ENCODE measurements at places on chromosomes 1 and 21.
A peak's percentile ranks its signal among the peaks of the same experiment; 100 is the strongest.

DNA sequence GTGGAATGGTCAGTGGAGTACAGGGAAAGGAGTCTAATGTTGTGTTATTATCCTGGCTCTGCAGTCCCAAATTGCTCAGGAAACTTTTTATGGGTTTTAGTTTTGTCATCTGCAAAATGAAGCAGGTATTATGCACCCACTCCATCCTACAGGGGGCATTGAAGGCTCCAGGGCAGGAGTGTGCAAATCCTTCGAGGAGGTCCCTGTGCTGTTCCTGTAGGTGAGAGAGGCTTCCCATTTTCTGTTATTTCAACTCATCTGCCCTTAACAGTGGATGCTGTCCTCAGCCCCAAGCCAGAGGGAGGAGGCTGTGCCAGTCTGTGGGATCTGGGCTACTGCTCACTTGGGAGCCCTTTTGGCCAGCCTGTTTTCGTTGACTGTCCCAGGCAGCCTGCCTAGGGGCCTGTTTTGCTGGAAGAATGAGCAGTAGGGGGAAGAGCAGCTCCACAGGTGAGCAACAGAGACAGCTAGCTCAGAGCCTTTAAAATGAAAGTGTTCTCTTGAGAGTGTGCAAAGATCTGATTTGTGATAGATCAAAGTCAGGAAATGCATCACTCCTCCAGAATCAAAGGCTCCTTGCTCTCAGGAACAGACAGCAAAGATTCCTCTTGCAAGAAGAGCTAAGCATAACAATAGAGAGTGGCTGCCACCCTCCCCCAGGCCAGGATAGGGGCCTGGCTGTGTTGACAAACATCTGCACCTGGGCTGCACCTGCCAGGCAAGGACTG is 317.6 kb upstream of the PROX1 start:
- no peak for DNase-seq

DNA sequence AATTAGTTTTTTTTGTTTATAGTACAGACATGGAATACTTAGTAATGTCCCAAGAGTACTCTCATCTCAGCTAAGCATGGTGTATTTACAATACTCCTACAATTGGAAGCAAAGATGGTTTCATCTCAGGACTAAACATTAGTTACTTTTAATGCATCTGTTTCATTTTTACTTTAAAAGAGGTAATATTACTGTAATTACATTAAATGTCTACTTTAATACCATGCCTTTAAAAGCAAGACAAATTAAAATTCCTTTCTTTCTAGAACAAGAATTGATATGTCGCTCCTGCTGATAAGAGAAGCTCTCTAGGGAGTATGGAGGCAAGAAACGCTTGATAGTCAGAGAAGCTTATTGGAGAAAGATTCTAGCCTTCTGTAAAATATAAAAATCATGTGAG is 284.9 kb upstream of the ADAMTS5 start:
- DNase-seq, result no peak

- DNase-seq, result no peak
These were observed 3.2 kb downstream of the DMBX1 start for GRCh38 chr1:46492871-46493270.

DNA sequence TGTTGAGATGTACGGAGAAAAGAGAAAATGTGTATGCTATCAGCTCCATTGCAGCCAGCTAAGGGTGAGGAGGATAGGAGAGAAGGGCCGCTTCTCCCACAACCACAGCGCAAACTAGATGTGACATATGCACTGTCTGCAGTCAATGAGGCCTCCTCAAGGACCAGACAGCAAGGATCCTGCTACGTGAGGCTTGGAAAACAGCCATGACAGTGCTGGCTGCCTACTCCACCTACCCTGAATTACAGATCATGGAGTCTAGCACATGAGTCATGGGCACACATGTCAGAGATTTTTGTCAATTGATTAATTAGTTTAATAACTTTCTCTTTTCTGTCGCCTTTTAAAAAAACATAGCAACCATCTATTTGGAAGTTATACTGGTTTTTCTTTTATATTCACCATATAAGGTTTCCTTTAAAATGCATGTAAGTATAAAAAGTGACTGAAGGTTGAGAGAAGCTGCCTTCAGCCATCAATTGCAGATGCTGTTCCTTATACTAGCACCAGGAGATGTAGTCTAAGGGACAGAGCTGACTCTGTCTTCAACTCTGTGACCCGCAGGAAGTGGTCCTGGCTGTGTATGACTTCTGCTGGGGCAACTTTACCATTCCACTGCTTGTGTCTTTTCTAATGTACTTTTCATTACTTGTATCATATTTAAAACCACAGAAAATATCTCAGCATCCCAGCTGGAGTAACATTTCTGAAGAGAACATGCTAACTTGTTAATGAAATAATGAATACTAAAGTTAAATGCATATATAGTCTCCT is 3.1 kb downstream of the VPS26C start:
- no peak for DNase-seq

- no peak for DNase-seq
These were observed 6.3 kb downstream of the CRCT1 start for GRCh38 chr1:152520561-152521090.

- DNase-seq, result no peak
These were observed 61.0 kb downstream of the MATN1 start for GRCh38 chr1:30662291-30662840.

DNA sequence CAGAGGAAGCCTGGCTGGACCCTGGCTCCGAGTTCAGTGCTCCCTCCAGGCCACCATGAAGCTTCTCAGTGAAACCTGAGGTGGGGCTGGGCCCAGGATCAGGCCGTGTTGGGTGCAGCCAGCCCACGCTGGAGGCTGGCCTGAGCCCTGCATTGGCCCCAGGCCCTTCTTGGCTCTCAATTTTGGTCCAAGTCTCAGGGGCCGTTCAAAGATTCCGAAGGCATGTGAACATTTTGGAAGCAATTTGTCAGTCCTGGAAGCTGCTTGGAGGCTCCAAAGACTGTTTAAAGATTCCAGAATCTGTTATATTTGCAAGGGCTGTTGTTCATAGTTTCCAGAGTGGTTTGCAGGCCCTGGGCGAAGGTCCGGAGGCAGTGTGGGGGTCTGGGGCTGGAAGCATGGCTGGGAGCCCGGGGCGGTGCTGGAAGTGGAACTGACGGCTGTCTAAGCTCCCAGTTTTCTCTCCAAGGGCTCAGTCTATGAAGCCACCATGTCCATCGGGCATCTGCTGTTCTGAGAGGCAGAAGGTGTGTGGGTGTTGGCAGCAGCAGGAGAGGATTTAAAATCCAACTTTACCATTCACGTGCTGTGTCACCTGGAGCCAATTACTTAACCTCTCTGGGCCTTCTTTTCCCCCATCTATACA is 104.9 kb downstream of the EPHB2 start:
- DNase-seq, result peak; percentile 10

DNA sequence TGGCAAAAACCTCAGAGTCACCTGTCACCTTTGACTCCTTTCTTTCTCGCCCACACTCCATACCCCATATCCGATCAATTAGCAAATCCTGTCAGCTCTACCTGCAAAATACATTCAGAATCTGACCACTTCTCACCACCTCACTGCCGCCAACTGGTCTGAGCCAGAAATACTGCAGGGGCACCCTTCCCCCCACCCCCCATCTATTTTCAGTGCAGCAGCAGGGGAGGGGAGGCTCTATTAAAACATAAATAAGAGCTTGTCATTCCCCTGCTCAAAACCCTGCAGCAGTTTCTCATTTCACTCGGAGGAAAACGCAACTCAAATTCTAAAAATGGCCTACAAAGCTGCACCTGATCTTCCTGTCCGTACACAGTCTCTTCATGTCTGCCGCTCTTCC is 3.9 kb downstream of the PKLR start:
- no peak for DNase-seq

DNA sequence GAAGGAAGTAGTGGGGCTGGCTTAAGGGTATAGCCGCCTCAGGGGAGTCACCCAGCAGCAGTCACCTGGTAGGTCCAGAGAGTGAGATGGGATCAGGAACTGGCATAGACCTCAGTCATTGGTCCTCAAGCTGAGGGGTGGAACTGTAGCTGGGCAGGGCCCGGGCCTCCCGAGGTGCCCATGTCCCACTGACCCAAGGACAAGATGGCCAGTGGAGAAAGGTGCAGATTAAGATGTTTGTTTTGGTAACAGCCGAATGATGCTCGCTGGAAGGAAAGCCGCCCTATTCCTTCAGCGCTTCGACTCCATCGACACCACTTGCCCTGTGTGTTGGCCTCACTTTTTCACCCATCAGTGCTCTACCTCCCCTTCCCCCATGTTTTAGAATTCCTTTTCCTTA is 16.4 kb downstream of the COL9A2 start:
- DNase-seq, result no peak

GRCh38 chr1:202649553-202650392 is 60.5 kb downstream of the SYT2 start:
- DNase-seq, result no peak

- no peak for DNase-seq
These were observed 47.1 kb downstream of the ZNF697 start for GRCh38 chr1:119600976-119601375.

DNA sequence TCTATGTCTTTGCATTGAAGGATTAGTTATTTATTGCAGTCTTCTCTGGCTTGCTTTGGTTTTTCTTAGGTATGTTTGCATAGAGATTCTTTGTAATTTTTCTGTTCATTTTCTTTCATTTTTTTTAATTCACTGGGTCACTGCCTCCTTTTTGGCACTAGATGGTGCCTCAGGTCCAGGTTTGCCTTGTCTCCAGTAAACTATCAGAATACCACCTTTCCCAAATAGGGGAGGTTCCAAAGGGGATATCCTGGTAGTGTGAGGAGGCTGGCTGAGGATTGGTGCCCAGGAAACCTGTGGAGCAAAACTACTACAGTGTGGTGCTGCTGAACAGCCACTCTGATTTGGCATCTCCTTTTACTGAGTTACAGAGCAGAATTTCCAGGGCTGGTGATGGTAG is 257.1 kb downstream of the KCTD3 start:
- DNase-seq, result no peak

DNA sequence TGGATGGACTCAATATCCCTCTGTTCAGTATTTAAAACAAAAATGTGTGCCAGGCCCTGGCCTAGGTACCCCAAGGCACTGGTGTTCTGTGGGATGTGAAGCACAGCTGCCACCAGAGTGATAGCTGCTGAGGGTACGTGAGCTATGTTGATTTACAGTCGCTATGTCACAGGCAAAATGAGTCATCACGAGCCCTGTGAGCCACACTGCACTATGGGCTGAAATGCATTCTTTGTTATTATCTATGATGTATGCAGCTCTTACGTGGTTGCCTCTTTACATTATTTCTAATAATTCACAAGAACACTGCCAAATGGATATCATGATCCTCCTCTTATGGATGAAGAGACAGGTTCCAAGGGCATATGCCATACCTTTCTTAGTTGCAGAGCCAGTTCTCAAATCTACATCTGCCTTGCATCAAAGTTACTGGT is 2.1 kb downstream of the TEX38 start:
- DNase-seq, result no peak

DNA sequence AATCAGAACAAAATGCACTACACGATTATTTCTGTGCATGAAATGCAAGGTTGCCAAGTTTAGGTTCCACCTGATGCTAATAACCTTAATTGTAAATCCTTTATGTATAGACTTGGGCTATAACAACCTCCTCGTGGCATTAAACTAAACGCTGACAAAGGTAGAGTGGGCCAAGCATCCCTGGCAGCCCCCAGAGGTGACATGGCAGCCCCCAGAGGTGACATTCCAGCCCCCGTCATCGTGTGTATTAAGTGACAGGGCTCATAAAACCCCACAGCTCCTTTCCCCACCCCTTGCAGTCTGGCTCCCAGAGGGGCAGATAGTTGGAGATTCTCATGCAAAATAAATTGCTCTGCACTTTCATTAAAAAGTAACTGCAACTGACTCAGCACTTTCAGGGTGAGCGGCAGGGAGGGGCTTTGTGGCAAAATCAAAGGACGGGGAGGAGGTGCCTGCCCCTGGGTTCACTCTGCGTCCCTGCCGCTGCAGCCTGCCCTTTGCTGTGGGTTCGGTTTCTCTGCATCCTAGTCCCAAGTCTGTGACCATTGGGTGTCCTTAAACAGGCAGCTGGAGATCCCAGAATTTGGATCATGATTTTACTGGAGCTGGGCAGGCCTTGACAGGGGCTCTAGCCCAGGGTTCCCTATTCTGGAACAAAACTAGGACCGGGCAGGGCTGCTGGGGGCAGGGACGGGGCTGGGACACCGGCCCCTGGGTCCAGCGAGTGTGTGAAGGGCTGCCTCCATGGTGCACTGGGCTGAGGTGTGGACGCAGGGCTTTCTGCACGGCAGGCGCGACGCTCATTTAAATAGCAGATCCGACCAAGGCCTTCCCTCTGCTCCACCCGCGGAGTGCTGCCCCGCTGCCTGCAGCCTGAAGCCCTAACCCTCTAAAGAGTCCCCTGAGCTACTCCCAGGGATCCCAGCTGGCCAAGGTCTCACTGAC is 234.9 kb upstream of the VAMP3 start:
- DNase-seq, result no peak

- no peak for DNase-seq
These were observed 40.6 kb downstream of the NTNG1 start for GRCh38 chr1:107181253-107181969.

DNA sequence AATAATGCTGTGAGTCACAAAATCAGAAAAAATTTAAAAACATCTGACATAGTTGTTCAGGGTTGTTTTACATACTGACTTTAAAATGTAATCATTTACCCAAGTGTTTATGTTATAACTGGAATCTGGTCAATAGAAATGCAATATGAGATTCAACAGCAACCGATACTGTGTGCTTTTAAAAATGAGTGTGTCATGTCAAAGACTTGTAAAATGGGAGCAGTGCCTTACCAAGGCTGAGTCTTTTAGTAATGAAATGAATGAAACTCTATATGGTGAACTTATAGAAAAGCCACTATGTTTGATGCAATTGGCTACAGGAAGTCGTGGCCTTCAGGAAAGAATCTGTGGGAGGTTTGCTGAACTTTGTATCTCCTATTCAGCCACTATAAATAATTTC is 570.2 kb downstream of the DPYD start:
- no peak for DNase-seq

DNA sequence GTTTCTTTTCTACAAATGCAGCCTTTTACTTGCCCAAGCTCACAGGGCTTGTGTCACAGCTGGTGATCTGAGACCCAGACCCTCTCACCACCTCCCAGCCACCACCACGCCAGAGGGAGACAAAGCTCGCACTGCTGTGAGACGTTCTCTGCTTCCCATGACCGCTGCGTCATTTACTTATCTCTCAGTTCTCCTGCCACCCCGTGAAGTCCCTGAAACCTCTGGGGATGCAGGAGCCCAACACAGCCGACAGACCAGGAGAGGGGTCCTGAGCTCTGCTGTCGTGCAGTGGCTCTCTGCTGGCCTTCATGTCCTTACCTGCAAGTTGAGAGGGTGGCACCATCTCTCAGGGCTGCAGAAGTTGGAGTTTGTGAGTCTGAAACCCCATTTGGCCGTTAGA is 77.7 kb downstream of the SLC16A1 start:
- DNase-seq, result no peak

All from cerebellum (tissue), 4 donors.